ENCODE measurements at places on chromosomes 1 and 21.

- no peak for DNase-seq
Observed at GRCh38 chr1:58324558-58324957, 222.0 kb downstream of the OMA1 start.

- no peak for DNase-seq
Observed at GRCh38 chr1:17372955-17373354, 959 bp downstream of the PADI6 start.

DNA sequence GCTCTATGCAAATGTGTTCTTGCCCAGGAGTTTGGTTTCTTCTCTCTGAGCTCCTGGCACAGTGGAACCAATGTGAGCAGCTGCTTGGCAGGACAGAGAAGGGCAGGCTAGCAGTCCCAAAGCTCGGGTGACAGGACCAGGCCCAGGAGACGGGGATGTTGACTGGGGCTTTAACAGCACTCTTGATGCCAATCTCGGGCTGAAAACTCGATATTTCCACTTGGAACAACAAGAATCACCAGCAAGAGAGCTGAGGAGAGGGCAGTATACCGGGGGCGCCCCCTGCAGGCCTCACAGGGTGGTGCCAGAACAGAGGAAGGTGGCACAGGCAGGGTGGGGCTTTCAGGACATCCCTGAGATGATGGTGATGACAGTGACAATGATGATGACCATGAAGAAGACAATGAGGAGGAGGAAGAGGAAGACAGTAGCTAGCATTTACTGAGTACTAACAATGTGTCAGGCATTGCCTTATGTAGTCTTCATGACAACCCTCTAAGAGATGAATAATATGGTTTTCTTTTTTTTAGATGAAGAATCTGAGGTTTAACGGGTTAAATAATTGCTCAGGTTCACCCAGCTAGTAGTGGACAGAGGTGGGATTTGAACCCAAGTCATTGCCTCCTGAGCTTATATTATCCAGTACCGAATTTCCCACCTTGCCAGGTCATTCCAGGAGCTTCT, 2.7 kb upstream of the KCNJ9 start:
- DNase-seq, result no peak

DNA sequence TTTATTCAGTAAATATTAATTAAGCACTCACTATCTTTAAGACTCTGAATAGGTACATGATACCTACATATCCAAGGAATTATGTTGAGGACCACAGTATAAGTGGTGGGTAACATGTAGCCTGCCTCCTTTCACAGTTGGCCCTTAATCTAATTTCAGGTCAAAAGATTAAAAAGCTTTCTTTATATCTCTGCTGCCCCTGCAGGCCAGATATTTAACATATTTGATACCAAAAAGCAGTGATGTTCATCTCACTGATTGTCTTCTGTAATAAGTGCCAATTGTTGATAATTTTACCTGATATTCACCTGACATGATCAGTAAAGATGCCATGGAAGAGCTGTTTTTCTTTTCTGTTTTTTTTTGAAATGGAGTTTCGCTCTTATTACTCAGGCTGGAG, 36.5 kb downstream of the RLF start:
- no peak for DNase-seq

GRCh38 chr21:23660560-23660959, 1946.7 kb downstream of the MRPL39 start:
- DNase-seq, result no peak

DNA sequence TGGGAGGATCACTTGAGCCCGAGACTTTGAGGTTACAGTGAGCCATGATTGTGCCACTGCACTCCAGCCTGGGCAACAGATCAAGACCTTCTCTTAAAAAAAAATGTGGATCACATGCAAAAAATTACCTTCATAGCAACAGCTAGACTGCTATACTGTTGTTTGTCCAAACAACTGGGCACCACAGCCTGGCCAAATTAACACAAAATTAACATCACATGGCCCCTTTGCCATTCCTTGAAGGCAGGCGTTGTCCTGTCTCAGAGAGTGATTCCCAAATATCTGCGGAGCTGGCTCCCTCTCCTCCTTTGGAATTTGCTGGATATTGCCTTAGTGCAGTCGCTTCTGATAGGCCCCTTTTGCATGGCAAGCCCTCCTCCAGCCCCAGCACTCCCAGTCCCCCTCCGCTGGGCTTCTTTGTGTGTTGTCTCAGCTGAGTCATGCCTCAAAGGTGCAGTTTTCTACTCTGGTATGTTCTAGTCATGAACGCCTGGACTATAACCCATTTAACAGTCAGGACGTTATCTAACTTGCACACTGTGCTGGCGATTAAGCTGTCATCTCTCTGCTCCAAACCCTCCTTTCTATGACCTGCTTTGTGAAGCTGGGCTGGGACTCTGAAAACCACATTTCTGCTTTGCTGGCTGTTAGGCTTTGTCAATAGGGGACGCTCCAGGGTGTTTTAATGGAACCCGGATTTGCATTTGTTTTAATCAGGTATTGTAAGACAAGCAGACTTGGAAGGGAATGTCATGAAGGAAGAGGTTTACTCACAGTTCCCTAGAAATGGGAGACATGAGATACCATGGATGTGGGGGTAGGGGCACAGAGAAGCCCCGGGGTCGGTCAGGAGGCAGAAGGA, 20.1 kb upstream of the HPCAL4 start:
- DNase-seq, result no peak

Measured in stimulated activated CD8-positive, alpha-beta memory T cell treated with anti-CD3 and anti-CD28 coated beads, Interleukin-15, amount 100 ng/mL, for 24 hours (primary cell).